ENCODE measurements at places on chromosomes 2 and 18. TPM values are rescaled to one million over a fixed set of nuclear protein-coding genes. Genes with fewer than 3 reads are reported as not detected.
A peak's percentile ranks its signal among the peaks of the same experiment; 100 is the strongest.

DNA sequence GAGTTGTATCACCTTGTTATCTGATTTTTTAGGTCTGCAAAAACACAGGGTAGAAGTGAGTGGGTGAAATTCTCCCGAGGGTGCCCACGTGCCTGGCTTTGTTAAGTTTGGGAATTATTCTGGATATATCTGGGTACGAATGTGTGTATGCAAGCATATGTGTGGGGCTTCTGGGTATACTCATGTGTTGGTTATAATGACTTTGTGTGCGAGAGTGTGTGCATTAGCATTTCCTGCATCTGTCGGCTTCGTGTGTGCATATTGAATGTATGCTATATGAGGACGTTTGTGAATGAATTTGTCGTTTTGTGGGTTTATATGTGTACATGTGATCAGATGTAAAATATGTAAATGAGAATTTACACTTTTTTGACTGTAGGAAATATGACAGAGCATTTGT, 13.8 kb upstream of the DNAJC27 start:
- DNase-seq, result no peak
- no peaks in the 10 kb centered on the region for H3K36me3 ChIP-seq
- H3K27me3 ChIP-seq, result no peaks in the 10 kb centered on the region
- H3K27ac ChIP-seq, result no peak overlapping the region
- H3K4me3 ChIP-seq, result no peak overlapping the region

- DNase-seq, result no peak
- no peak overlapping the region for H3K4me3 ChIP-seq
- no peak overlapping the region for H3K27ac ChIP-seq
- H3K27me3 ChIP-seq, result no peaks in the 10 kb centered on the region
- no peaks in the 10 kb centered on the region for H3K36me3 ChIP-seq
Observed at GRCh38 chr18:45792506-45793263, 32.8 kb upstream of the SIGLEC15 start.

DNA sequence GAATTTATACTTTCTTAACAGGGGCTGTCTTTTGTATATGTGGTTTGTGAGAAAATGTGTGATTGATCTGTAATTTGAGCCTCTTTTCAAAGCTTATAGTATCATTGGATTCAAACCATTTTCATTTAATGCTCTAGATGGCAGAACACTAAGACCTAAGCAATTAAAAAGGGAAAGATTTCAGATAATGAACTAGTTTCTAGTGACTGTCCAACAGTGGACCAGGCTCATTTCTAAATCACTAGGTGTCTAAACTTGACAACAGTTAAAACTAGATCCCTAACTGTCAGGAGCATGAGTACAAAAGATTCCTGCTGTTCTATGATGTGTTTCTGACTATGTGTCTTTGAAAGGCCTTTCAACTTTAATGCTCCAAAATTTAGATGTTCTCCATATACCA, 54.6 kb downstream of the ANKRD44 start:
- DNase-seq, result no peak
- peak overlapping the region; percentile 97 for H3K27ac ChIP-seq
- peaks cover 73% of the 10 kb centered on the region for H3K4me1 ChIP-seq
- H3K4me3 ChIP-seq, result peak overlapping the region; percentile 75
- H3K27me3 ChIP-seq, result no peaks in the 10 kb centered on the region
- H3K36me3 ChIP-seq, result peaks cover 5% of the 10 kb centered on the region

GRCh38 chr2:133885847-133886246, 317.6 kb upstream of the NCKAP5 start:
- DNase-seq, result no peak
- no peaks in the 10 kb centered on the region for H3K4me1 ChIP-seq
- H3K36me3 ChIP-seq, result no peaks in the 10 kb centered on the region
- no peak overlapping the region for H3K4me3 ChIP-seq

GRCh38 chr2:200090683-200091082, 135.3 kb downstream of the MAIP1 start:
- H3K36me3 ChIP-seq, result no peaks in the 10 kb centered on the region
- no peak for DNase-seq
- no peak overlapping the region for H3K4me3 ChIP-seq
- H3K27ac ChIP-seq, result no peak overlapping the region
- peaks cover 9% of the 10 kb centered on the region for H3K27me3 ChIP-seq

DNA sequence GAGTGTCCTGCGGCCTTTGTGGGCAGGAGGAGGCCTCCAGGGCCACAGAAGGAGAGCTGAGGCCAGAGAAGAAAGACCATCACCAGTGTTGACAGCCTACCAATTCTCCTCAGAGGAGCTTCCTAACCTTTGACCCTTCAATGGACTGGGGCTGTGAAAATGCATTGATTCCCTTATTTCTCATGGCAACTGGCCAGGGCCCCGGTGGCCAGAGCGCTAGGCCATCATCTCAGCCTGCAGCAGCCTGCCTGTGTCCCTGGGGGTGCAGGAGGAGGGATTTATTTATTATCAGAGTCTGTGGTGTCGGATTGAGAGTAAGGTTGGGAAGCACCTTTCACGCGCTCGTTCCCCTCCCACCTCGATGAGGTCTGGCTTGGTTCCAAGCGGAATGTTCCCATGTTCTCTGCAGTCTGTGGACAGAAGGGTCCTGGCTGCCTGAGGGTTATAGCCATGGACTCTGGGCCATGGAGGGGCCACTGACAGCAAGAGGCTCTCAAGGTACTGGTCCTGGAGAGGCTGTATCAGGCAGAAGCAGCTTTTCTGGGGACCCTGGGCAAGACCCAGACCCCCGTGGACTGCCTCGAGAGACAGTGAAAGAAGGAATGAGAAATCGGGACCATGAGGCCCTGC, 53.8 kb downstream of the CYP27C1 start:
- no peak overlapping the region for H3K27ac ChIP-seq
- no peak for DNase-seq
- H3K27me3 ChIP-seq, result no peaks in the 10 kb centered on the region
- H3K36me3 ChIP-seq, result no peaks in the 10 kb centered on the region
- H3K4me1 ChIP-seq, result no peaks in the 10 kb centered on the region
- H3K4me3 ChIP-seq, result no peak overlapping the region

DNA sequence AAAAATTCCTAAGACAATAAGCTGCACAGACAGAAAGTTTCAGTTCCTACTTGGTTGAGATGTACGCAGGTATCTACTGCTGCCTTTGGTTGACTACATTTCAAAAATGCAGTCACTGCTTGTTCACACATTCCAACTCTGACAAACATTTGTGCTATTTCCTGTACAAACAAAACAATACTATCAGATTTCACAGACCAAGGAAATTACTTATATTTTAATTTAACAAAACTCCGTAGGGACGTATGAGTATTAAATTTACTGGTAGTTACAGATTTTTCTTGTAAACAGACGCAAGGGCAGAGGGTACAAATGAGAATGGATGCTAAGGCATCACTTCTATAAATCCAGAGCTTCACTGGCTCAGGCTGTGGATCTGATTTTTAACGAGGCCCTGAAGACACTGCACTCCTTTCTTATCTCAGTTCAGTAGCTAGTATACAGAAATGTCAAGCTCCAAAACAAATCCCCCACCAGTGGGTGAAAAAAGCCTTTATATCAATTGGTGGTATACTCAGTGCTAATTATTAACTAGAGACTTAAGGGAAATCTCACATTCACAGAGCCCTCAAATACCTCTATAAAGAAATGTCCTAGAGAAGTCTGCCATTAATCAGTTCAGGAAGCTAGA, 31.7 kb upstream of the TTC32 start:
- H3K27me3 ChIP-seq, result no peaks in the 10 kb centered on the region
- no peak overlapping the region for H3K27ac ChIP-seq
- peaks cover 37% of the 10 kb centered on the region for H3K36me3 ChIP-seq

- H3K27me3 ChIP-seq, result no peaks in the 10 kb centered on the region
- H3K36me3 ChIP-seq, result no peaks in the 10 kb centered on the region
- H3K4me1 ChIP-seq, result no peaks in the 10 kb centered on the region
- no peak for DNase-seq
- H3K4me3 ChIP-seq, result no peak overlapping the region
- no peak overlapping the region for H3K27ac ChIP-seq
Observed at GRCh38 chr2:35463805-35464596, 891.6 kb upstream of the CRIM1 start.

DNA sequence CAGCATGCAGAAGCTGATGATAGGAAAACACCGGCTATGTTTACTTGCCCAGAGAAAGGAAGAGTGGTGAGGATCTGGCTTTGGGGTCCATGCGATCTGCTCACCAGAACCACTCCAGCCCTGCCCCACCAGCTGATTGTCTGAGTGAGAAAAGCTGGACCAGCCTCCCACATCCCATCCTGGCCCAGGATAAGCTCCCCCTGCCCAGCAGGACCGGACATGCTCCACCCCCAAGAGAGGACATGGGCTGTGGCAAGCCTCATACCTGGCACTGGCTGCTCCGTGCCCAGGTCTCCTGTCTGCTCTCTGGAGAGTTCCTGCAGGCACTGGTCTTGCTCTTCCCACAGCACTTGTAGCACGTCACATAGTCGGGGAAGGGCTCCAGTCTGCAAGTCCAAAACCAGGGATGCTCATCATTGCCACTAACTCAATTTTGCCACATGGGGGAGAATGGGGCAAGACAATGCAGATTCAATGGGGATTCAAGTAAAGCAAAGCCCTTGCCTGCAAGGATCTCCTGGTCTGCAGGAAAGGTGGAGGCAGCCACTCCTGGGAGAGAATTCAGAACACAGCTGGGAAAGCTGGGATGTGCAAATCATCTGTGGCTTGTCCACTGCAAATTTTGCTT, 30.0 kb downstream of the SCTR start:
- DNase-seq, result no peak
- no peak overlapping the region for H3K27ac ChIP-seq
- H3K4me3 ChIP-seq, result no peak overlapping the region
- peaks cover 17% of the 10 kb centered on the region for H3K27me3 ChIP-seq
- no peaks in the 10 kb centered on the region for H3K36me3 ChIP-seq

DNA sequence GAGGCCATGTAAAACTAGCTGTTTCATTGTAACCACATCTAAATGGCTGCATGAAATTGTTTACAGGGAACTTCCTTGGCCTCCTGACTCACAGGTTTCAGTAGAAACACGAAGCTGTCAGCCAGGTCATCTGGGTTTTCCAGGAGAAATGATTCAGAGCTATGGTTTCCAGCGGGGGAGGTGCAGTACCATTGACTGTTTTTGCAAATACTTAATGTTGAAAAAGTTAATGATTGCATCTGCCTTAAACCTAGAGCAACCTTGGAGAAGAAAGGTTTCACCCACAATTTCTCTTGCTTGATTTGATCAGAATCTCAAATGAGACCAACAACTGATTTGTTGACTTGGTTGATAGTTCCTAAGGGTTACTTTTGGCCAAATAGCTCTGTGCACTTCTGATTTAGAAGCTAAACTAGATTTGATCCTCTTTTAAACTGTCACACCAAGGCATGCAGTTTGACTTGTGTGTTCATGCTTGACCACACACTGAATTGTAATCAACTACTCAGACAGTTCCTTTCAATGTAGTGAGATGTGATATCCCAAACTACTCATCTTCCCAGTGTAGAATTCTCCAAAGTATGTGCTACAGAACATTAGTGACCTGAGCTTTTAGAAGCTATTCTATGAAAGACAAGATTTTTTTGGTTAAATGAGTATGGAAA, 193.5 kb upstream of the CHST9 start:
- H3K36me3 ChIP-seq, result no peaks in the 10 kb centered on the region
- no peaks in the 10 kb centered on the region for H3K4me1 ChIP-seq
- DNase-seq, result peak; percentile 24
- H3K27me3 ChIP-seq, result no peaks in the 10 kb centered on the region

- DNase-seq, result no peak
- no peaks in the 10 kb centered on the region for H3K27me3 ChIP-seq
- H3K27ac ChIP-seq, result no peak overlapping the region
- H3K36me3 ChIP-seq, result no peaks in the 10 kb centered on the region
Observed at GRCh38 chr2:238133499-238134392, 4.7 kb upstream of the KLHL30 start.

DNA sequence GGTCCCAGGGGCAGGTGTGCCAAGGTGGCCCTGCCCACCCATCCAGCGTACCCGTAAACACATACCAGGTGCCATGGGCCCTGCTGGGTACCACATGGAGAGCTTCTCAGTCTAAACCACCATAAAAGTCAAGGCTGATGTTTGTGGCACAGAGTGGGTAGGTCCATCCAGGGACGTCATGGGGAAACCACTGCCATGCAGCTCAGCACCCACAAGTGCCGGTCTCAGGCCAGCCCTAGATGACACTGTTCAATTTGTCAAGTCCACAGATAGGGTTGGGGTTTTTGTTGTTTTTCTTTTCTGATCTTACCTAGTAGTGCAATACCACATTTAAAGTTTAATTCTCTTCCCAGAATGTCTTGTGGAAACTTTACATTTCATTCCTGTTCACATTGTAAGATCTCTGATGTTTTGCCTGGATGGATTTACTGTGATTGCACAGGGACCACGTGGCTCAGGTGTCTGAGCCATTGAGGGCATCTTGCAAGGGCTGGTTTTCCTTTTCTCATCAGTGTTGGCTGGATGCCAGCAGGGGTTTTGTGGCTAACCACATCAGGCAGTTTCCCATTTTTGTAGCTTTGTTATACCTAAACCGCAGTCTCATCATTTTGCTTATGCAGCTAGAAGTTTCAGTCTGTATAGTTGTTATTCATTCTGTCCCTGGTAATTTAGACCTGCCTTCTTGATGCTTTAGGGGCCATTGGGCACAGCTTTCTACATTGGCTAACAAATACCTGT, 64.7 kb downstream of the STK25 start:
- no peak overlapping the region for H3K4me3 ChIP-seq
- peaks cover 54% of the 10 kb centered on the region for H3K27me3 ChIP-seq
- H3K27ac ChIP-seq, result peak overlapping the region; percentile 22

DNA sequence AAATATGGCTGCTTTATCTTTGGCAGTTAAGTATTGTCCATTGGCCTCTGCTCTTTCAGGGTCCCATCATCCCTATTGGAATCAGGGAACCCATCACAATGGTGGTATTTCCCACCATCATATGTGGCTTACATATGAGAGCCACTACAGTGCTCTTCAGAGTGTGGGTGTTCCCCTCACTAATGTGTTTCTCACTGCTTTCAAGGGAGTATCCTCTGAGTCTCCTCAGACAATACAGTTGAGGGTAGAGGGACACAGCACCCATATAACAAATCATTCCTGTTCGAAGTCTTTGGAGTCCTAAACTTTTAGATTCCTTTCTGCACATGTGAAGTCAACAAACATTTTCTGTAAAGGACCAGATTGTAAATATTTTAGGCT, 48.8 kb upstream of the DNAJC10 start:
- no peak for DNase-seq
- no peak overlapping the region for H3K4me3 ChIP-seq
- peaks cover 8% of the 10 kb centered on the region for H3K4me1 ChIP-seq
- H3K36me3 ChIP-seq, result no peaks in the 10 kb centered on the region

GRCh38 chr2:96522304-96523203, 14.0 kb upstream of the ARID5A start:
- H3K27ac ChIP-seq, result no peak overlapping the region
- no peak for DNase-seq
- no peaks in the 10 kb centered on the region for H3K36me3 ChIP-seq
- no peaks in the 10 kb centered on the region for H3K27me3 ChIP-seq
- peaks cover 24% of the 10 kb centered on the region for H3K4me1 ChIP-seq

The WNT6 gene
- total RNA-seq, result not detected

The ST6GAL2 gene
- not detected for total RNA-seq

The MAP3K19 gene
- not detected for total RNA-seq

The CAPN14 gene
- 1.1 TPM for total RNA-seq

The CFAP210 gene
- total RNA-seq, result not detected

The LRRTM1 gene
- total RNA-seq, result not detected

The GNLY gene
- total RNA-seq, result 3.2 TPM

The HOXD12 gene
- total RNA-seq, result not detected

The ERBB4 gene
- total RNA-seq, result not detected

The CYP27C1 gene
- not detected for total RNA-seq

The VAMP8 gene
- 98.7 TPM for total RNA-seq

The NAT8 gene
- total RNA-seq, result not detected
